C1 segment of cervical spinal cord (tissue), 14 donors: ENCODE measurements at places on chromosomes 12 and 14.

GRCh38 chr14:76937181-76938091 lies 91.1 kb downstream of the IRF2BPL start:
- no peak for DNase-seq

- DNase-seq: no peak
Observed at GRCh38 chr12:11799502-11799873, 150.0 kb downstream of the ETV6 start.

- no peak for DNase-seq
Observed at GRCh38 chr12:87935216-87935615, 94.0 kb downstream of the C12orf50 start.

DNA sequence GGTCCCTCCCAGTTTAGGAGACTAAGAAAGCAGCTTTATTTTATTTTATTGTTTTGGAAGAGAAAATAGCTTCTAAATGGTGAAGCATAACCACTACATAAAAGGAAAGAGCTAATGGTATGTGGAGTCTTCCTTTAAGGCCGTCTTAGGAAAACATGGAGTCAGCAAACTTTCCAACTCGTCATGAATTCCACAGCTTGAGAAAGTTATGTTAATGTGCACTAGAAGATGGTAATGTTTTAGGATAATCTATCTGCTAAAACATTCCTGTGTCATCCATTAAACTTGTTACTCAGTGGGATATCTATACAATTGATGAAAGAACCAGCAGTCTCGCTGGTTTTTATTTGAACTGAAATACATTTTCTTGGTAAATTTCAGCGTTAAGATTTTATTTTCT lies 448.4 kb upstream of the SEL1L start:
- DNase-seq: no peak

- DNase-seq: peak; percentile 92
Observed at GRCh38 chr14:90382491-90383125, 14.2 kb upstream of the CALM1 start.

- peak; percentile 50 for DNase-seq
Observed at GRCh38 chr14:104794993-104795780, at the start of gene AKT1. TSS of gene AKT1 (minus strand) at chr14:104795748. CDS start at chr14:104792643, 3,105 bp downstream.

DNA sequence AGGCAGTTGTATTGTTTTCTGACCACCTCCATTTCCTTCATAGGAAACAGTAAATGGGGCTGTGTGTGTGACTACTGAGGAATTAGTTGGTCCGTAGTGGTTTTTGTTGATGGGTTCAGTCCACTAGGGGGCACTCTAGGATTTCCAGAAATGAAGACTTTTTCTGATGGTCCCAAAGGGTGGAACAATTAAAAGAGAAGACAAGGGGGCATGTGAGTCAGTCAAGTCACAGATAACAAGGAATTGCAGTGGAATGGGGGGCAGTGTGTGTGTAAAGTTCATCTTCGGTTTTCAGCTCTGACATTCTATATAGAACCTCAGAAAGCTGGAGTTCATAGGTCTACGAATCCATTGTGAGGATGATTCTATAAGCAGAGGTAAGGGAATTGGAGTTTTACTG lies 186.6 kb upstream of the OR4E1 start:
- DNase-seq: no peak

- DNase-seq: no peak
Observed at GRCh38 chr12:89075880-89076540, 276.3 kb downstream of the DUSP6 start.

DNA sequence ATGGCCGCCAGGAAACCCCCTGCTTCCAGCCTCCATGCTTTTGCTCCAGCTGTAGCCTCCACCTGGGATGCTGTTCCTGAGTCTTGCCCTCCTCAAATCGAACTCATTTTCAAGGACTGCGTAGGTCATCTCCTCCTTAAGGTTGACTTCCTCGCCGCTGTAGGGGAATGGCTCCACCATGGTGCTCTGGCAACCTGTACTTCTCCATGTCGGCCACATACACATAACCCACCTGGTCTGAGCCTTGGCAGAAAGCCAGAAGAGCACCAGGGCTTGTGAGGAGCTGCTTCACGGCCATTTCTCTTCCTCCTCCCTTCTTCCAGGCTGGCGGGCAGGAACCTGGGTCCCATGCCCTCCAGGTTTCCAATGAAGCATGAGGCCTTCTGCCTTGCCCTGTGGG lies 36.7 kb upstream of the BEGAIN start:
- no peak for DNase-seq

GRCh38 chr14:97413966-97414717 lies 617.0 kb downstream of the VRK1 start:
- no peak for DNase-seq

GRCh38 chr12:42691991-42692557 lies 102.5 kb upstream of the PRICKLE1 start:
- DNase-seq: no peak

DNA sequence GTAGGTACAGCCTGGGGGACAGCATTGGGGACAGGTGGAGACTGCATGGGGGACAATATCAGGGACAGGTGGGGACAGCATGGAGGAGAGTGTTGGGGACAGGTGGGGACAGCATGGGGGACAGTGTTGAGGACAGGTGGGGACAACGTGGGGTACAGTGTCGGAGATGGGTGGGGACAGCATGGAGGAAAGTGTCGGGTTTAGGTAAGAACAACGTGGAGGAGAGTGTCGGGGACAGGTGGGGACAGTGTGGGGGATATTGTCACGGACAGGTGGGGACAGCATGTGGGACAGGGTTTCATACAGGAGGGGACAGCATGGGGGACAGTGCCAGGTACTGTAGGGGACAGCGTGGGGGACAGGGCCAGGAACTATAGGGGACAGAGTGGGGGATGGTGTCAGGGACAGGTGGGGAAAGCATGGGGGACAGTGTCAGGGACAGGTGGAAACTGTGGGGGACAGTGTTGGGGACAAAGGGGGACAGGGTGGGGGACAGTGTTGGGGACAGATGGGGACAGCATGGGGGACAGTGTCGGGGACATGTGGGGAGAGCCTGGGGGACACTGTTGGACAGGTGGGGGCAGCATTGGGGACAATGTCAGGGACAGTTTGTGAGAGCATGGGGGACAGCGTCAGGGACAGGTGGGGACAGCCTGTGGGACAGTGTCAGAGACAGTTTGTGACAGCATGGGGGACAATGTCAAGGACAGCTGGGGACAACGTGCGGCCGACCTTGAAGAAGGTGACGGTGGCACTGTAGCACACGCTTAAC lies 213.1 kb downstream of the TMEM121 start:
- DNase-seq: no peak

GRCh38 chr12:56804169-56804568 lies 41.0 kb downstream of the HSD17B6 start:
- DNase-seq: no peak

DNA sequence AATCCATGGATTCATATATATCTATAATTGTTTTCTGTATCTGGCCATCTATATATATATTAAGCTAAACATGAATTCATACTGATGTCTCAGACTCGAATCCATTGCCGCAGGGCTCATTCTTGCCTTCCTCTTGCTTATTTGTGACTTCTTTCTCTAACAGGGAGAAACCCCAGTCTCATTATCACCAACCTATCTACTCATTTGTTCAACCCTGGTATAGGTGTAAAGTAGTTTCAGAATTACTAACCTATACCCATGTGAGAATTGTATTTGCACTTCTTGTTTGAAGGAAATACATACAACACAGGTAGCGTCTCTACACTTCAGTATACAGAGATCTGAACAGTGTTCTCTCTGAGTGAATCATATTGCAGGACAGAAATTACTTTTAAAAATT lies 77.7 kb downstream of the PTPN11 start:
- DNase-seq: no peak

- DNase-seq: peak; percentile 56
Observed at GRCh38 chr14:76953311-76953945, 75.1 kb downstream of the IRF2BPL start.

GRCh38 chr12:26116829-26117715 lies 7.8 kb downstream of the BHLHE41 start:
- DNase-seq: no peak

GRCh38 chr14:67357186-67357968 lies 2.2 kb downstream of the ATP6V1D start:
- no peak for DNase-seq

- no peak for DNase-seq
Observed at GRCh38 chr12:114679942-114680341, 4.0 kb downstream of the TBX3 start.

GRCh38 chr12:69431591-69432222 lies 38.5 kb upstream of the FRS2 start:
- DNase-seq: no peak

DNA sequence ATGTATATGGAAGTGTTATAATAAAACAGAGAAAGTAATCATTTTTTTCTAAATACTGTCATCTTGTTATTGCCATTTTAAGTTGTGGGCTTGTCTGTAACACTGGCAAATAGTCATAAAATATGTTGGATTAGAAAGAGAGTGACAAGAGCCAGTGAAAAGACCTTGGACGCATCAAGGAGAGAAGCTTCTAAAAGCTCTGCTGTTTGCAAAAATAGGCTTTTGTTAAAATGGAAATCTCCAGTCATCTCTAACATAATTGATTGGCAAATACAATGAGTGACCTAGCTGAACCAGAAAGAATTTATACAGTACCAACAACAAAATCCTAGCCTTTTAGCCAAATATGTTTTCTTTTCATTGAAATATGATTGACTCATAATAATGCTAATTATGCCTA lies 245.8 kb upstream of the RMST start:
- no peak for DNase-seq

DNA sequence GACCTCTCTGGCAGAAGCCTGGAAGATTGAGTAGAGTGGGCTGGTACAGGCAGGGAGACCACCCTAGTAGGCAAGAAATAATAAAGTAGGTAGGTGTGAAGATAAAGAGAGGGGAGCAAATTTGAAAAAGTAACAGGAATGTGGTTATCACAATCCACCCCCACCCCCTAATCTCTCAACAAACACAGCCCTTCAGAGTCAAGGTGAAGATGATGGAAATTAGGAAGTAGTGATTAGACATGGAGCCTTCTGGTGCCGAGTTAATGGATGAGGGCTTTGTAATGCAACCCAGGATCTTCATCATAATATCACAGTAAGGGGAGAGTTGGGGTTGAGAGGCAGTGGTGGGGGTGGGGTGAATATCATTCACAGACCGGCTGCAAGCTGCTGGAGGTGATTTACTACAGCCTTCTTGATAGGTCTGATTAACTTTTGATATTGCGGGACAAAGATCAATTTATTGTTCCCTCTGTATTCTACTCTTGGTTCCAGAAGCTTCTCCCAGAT lies 29.2 kb upstream of the CRY1 start:
- no peak for DNase-seq

- DNase-seq: no peak
Observed at GRCh38 chr14:25461780-25462179, 411.8 kb upstream of the STXBP6 start.

DNA sequence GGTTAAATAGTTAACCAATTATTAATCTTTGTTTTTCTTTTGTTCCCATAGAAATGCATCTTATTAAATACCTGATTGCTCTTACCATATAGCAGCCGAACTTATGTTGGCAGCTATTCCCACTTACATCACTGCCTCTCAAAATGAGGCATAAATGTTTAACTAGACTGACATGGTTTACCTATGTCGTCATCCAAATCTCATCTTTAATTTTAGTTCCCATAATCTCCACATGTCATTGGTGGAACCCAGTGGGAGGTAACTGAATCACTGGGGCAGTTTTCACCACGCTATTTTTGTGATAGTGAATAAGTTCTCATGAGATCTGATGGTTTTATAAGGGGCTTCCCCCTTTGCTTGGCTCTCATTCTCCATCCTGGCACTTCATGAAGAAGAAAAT lies 499.2 kb upstream of the ATP2B1 start:
- DNase-seq: no peak
